ENCODE measurements at places on chromosomes 7 and 10.

DNA sequence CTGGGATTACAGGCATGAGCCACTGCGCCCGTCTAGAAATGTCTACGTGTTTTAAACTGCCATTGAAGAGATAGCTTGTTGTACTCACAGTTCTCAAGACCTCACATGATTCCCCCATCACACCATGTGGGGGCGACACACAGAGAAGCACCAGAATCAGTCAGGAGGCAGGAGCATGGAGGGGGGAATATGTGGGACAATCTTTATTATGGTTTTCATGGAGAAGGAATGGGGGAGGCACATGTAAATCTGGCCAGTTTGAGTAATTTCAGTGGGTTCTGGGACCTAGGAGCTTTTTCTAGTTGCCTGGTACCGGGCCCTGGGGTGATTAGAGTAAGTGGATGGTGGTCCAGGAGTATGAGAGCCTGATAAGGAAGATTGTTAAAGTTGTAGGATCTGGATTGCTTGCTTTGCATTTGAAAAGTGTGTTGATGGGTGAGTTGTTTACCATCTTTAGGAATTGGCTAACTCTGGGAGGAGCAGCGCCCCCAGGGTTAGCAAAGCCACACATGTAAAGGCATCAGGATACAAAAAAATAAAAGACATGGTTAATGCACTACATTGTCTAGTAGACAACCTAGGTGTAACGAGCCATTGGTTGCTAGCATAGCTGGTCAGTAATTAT is 85.4 kb upstream of the SLC13A1 start:
- DNase-seq = no peak

- no peak for DNase-seq
Measured at GRCh38 chr7:11332186-11332864, 358.7 kb downstream of the PHF14 start.

DNA sequence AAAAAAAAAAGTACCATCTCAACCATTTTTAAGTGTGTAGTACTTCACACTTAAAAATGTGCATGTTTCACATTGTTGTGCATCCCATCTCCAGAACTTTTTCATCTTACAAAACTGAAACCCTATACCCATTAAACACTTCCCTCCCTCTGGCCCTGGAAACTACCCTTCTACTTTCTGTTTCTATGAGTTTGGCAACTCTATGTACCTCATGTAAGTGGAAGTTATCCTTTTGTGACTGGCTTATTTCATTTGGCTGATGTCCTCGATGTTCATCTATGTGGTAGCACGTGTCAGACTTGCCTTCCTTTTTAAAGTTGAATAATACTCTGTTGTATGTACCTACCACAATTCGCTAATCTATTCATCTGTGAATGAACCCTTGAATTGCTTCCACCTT is 12.2 kb downstream of the KCNMA1 start:
- no peak for DNase-seq

GRCh38 chr10:125054669-125055268 is 105.6 kb downstream of the CTBP2 start:
- no peak for DNase-seq

DNA sequence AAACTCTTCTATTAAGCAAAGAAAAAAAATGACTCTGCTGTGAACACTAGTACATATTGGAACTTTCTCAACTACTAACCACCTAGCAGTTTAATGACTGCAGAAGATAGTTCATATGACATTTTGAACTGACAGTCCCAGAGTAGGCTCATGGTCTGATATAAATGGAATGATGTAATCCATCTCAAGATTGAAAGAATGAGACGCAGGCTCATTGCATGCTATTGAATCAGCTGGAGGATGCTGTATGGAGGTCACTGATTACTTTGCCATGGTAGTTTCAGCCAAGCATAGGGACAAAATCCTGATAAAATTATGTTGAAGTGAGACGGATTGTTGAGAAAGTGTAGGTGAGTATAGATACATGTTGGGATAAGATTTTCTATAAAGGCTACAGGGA is 217.6 kb upstream of the SEMA3E start:
- DNase-seq = no peak

DNA sequence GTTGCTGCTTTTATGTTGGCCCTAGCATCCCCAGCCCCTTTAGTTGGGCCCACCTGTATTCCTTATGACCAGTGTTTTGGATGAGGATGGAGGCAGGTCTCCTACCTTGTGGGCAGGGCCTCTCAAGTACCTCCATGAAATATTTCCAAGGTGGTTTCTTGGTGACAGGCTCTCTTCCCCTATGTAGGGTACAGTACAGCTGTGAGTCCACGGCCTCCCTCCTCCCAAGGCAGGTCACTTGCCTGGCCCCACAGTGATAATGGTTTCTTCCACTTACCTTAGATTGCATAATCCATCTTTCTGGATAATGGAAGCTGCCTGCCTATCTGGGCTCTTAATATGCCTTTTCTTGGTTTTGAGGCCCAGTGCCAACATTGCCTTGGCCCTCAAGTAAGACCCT is 110.4 kb downstream of the NT5C2 start:
- no peak for DNase-seq

DNA sequence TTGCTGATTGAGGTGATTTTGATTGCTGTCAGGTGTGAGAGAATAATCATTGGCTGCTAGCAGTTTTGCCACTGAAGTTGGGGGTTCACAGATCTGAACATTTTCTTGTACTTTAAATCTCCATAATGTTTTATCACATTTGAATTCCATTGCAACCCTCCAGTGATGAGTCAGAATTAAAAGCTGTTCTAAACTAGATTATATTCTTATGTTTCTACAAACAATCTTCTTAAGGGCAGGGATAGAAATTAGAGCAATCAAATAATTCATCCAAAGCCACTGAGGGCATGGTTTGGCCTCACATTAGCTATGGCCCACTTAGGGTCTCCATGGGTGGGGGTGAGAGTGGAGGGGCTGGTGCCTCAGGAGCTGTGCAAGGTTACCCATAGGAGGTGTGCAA is 53.0 kb upstream of the RPA3 start:
- DNase-seq = no peak

DNA sequence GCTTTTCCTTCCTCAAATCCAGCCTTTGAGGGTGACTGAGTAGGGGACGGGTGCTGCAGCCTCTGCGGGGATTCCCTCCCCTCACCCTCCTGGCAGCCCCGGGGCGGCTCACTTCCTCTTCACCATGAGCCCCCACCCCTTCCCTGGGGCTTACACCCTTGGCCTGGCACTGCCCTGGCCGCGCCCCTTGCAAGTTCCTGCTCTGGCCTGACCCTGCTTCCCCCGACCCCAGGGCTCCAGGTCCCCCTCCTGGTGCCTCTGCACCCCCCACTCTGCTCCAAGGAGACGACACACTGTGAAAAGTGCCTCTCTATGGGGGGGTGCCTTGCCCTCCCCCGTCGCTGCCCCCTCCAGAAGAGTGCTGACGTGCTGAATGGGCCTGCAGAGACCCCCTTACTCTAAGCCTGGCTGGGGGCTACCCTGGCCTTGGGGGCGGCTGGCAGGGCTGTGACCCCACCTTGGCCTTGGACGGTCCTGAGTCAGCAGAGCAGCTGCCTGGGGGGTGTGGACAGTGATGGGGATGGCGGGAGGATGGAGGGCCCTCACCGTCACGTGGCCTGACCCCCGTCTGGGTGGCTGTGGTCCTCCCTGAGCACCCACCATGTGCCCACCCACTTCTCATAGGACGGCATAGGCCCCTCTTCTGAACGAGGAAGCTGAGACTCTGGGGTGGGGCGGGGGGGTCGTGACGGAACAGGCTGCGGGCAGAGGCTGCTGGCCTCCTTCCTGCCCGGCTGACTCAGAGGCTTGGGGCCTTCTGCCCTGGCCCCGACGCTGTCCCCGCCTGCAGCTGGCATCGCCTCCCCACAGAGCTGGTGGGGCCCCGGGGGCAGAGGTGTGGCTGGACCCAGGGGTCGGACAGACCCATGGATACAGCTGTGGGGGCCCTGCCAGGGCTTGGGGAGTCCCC is 9.8 kb downstream of the LFNG start:
- DNase-seq = no peak

- DNase-seq = peak; percentile 56
Measured at GRCh38 chr7:2894118-2894940, 50.2 kb upstream of the GNA12 start.

DNA sequence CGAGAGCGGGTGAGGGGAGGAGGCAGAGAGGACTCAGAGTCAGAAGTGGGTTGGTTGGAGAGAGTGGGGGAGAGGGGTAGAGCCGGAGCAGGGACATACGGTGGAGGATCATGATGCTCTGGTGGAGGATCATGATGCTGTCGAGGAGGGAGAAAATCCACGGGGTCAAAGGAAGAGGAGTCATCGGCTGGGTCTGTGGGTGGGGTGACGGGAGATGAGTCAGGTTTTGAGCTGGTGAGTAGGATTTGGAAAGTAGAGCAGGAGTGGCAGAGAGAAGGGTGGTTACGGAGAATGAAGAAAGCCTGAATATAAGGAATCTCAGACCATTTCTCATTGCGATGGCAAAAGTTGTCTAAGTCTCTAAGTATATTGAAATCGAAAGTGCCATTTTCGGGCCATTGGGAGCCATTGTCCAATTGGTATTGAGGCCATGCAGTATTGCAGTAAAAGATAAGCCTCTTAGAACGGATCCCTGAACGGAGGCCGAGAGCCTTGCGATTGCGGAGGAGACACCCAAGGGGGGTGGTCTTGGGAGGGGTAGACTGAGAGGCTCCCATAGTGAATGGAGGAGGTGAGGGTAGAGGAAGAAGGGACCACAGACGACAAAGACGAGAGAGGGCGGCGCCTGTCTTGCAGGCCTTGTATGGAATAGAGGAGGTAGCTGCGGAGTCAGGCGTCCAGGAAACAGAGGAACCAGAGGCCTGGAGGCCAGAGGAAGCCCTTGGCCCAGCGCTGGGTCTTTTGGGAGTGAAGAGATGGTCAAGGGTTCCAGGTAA is 23.8 kb downstream of the SCIN start:
- no peak for DNase-seq

DNA sequence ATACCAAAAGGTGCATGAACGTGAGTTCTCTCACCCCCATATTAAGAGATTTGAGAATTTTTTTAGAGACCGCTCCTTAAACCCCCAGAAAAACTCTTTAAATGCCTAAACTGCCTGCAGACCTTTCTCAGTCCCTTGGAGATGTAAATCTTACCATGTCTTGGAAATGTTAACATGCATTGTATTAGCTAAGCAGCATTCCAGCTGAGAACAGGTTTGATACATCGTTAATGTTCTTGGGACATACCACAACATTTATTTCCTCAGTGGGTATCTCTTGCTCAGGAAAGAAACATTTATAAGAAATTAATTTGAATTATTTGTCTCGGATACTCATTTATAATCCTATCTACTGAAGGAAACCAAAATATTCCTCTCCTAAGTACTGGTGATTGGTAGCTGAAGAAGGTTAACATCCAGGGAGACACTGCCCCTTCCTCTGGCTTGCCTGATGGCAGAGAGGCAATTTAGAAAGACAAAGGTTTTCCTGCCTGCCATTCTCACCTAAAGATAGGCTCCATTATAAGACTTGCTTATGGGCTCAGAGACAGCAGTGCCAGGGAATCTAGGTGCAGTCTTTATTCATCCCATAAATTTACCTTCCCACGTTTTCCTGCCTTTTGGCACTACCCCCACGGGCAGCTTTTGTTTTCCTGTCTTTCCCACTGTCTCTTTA is 141.2 kb downstream of the COBL start:
- DNase-seq = no peak

DNA sequence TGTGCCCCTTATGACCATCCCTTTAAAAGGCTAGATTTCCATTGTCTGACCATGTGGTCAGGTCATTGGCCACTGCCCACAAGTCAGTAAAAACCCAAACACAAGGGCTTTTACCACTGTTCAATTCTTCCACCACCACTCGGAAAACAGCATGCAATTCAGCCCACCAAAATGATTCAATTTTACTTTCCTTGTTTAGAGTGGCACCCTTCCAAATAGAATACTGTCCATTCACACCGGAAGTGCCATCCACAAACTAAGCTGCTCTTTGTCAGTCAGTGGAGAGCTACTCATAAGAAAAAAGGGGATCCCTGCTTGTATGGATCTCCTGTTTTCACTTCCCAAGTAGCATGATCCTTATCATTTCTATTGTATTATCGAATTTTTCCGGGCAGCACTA is 350.7 kb upstream of the MBL2 start:
- no peak for DNase-seq

DNA sequence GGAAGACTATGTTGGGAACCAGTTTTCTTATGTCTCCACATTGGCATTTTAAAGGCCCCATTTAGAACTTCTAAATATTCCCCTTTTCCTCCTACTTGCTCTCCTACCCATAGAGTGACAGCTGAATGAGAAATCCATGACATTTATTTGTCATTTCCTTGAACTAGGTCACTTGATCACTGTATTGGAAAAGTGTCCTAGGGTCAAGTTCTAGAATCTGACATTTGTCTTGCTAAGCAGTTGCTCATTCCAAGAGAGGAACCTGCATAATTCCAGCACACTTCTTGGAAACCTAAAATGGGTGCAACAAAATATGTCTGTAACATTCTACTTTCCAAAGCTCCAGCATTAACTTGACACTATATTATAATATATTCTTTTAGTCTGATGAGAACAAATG is 3.6 kb upstream of the DPY19L1 start:
- no peak for DNase-seq

DNA sequence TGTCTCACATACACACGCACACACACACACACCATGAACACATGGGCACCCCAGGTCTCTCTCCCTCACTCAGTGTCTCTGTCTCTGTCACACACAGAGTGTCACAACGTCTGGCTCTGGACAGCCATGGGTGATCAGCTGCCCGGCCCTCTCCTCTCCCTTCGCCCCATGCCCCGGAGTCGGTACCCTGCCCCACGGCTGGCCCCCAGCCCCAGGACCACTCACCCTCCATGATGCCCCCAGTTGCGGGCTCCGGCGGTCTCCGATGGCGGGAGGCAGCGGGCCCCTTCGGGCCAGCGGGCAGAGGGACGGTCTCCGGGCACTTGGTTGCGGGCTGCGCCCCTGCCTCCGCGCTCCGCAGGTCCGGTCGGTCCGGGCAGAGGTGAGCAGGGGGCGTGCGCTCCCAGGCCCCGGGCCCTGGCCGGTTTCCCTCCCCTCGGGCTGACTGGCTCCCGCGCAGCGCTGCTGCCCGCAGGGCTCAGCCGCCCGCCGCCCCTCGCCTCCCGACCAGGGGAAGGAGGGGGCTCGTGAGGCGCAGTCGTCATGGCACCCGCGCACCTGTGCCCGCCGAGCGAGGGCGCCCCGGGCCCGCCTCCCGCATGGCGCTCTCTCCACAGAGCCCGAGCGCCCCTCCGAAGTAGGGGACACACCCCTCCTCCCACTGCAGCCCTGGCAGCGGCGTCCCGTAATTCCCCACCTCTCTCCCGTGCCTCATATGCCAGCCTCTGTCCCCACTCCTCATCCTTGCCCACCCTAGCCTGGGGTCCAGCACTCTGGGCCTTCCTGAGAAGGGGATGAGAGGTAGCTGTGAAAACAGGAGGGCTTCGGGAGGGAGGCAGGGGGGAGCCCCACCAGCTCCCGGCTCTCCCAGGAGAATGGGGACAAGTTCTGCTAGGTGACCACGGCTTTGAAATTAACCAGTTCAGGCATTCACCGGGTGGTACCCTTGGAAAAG is at the start of gene NPFFR1:
TSS of gene NPFFR1 (minus strand) at position 560 of the 955 bp plus-strand sequence. CDS start at position 232, 328 bp downstream.
- no peak for DNase-seq

DNA sequence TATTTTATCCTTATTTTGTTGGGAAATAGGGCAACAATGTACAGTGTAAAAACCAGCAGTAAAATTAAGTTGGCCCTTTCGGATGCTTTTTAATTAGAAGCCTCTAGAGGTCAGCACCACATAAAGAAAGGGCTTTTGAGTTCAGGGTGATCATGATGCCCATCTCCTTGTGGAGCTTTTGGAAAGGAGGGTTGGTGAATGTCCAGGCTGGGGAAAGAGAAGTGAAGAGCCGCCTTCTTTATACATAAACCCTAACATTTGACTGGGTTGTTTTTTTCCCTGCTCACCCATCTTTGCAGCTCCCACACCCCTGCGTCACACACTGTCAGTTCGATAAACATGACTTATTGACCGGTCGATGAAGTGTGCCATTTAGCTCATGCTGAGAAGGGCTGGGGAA is 29.8 kb downstream of the MTURN start:
- DNase-seq = no peak

GRCh38 chr10:115129752-115130151 is 36.6 kb downstream of the ATRNL1 start:
- no peak for DNase-seq

All from stimulated activated CD4-positive, alpha-beta T cell treated with anti-CD3 and anti-CD28 coated beads, Interleukin-12 subunit alpha, Interleukin-12 subunit beta, amount 100 ng/mL, for 4 hours (primary cell).